Endothelial cell of umbilical vein (primary cell): ENCODE measurements at places on chromosomes 1 and 21.

- DNase-seq, result peak; percentile 69
Measured at GRCh38 chr1:111139324-111139955, 453 bp downstream of the DRAM2 start.

GRCh38 chr1:26833432-26834405 lies 7.2 kb downstream of the ZDHHC18 start:
- DNase-seq, result no peak

- no peak for DNase-seq
Measured at GRCh38 chr1:221105578-221105977, 226.3 kb downstream of the HLX start.

DNA sequence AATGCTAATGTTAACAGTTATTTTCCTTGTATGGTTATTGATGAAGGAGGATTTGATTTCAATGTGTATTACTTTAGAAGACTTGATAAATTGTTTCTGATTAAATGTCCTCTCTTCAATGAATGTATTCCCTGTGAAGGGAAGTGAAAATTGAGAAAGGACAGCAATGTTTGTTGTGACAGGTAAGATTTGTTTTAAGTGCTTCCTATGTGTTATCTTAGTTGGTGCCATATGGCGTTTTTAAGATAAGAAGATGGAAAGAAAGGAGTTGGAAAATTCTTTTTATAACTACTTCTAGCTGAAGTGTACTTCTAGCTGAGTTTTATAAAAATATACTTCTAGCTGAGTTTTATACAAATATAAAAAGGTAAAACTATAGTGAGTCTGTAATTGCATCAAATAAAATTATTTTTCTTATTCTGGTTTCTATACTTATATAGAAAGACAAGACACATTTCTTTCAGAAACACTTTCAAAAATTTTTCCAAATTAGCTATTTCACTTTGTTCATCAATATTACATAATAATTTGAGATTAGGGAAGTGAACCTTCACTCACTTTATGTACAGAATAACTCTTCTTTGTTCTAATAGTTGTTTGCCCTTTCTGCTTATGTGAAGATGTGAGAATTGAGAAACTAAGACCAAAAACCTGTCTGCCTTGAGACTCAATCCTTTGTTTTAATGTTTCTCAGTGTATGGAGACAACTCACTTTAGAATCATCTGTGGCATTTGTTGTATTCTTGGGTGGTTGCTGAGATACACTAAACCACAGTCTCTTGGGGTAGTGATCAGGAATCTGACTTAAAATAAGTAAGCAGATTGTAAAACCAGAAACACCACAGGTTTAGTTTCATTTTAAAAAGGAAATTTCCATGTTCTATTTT lies 382.9 kb upstream of the B3GALT2 start:
- DNase-seq, result peak; percentile 5

DNA sequence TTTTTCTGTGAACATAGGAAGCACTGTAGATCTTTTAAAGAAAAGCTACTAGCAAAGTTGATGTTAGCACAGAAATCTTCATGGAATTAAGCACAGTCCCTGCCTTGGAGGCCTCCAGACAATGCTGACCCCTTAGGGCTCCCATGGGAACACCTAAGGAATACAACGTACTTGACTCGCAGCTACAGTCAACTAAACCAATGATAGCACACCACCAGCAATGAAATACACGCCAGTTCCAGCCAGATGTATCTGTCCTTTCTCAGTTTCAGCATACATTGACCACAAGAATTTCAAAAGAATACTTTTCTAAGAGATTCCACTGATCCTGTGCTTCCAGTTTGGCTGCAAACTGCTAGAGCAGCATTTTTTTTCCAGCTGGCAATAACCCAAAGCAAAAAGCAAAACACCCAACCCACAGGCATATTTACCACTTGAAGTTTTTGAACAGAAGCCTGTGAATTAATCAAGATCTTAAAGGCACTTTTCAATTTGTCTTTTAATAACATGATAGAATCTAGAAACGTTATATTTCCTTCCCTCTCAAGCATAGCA lies 42.8 kb upstream of the KRTAP11-1 start:
- DNase-seq, result no peak

DNA sequence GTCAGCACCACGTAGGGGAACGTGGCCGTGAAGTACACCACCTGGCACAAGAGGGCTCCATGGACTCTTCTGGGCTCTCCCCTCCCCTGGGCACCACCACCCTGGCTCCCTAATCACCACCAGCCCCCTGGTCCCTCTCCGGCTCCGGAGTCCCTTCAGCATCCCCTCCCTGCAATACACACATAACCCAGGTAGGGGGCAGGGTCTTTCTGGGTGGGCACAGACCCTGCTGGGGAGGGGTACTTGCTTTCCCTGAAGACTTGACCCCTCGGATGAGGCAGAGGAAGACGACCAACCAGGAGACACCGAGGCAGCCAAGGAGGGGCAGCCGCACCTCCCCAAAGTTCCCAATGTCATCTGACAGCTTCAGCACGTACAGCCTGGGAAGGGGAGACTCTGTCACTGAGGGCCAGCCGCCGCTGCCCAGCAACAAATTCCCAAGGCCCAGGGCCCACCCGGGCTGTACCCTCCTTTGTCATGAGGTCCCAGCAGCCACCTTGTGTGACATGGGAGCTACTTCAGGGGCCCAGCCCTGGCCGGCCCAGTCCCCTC lies 11.3 kb downstream of the CCDC24 start:
- no peak for DNase-seq

- DNase-seq, result no peak
Measured at GRCh38 chr1:181429462-181429861, 53.9 kb upstream of the CACNA1E start.

DNA sequence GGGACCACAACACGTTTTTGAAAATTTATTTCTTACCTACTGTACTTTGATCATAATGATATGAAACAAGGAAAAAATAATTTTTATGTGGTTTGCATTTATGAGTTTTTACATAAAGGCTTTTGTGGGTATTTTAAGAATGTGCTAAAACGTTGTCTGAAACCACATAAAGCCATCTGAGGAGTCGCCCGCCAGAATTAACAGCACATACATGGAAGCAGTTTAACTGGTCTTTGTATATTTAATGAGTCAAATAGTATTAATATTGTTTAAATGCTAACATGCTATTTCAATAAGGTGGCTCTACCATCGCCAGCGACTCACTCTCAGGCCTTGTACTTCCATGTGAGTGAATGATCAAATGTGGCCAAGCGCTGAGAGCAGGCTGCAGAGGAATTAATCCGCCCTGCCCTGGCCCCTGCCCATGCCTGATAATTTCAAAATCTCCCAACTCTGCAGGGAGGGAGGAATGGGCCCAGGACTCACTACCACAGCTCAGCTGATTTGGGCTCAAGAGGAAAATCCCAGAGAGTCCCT lies 49.6 kb downstream of the SLC66A1 start:
- no peak for DNase-seq
